ENCODE measurements at places on chromosomes 3 and 15.
A peak's percentile ranks its signal among the peaks of the same experiment; 100 is the strongest.

DNA sequence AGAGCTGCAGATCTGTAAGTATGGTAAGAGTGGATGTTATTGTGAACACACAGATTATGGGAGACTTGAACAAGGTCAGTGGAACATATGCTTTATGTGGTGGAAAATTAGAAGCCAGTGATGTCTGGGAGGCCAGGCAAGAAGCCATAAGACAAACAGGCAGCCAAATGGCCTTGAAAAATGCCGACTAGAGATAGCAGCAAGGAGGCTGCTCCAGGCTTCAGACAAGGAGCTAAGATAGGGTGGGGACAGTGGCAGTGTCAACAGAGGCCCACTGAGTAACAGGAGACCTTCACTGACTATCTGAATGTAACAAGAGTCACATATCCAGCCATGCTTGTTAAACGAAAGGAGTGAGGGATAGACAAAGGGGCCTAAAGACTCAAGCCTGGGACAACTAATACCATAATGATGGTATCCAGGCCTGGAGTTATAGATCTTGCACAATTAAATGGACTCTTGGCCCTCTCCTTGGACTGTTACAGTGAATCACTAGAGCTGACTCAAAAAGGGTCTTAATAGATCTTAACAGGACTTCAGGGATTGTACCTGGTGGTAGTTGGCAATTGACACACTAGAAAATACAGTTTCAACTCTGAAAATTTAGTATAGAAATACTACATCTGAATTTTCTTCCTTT, 50.6 kb downstream of the CFAP20DC start:
- DNase-seq: no peak

- peak; percentile 24 for DNase-seq
Observed at GRCh38 chr15:33132722-33133345, 61.7 kb downstream of the FMN1 start.

DNA sequence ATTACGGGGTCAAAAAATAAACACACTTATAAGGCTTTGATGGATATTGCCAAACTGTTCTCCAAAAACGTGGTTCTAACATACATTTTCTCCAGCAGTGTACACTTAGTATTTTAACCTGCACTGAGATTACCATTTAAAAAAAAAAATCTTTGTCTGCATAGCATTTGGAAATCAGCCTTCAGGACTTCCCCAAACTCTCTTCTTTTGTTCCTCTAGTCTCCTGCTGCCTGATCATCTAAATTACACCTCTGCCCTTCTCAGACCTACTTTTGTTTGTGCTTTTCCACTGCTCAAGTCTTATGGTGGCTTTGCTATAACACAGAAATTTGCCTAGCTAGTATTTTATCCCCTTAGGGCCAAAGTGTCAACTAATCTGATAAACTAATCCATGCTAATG, 3.8 kb downstream of the NCEH1 start:
- DNase-seq: no peak

GRCh38 chr15:93028111-93028631, 60.8 kb downstream of the RGMA start:
- DNase-seq: no peak

DNA sequence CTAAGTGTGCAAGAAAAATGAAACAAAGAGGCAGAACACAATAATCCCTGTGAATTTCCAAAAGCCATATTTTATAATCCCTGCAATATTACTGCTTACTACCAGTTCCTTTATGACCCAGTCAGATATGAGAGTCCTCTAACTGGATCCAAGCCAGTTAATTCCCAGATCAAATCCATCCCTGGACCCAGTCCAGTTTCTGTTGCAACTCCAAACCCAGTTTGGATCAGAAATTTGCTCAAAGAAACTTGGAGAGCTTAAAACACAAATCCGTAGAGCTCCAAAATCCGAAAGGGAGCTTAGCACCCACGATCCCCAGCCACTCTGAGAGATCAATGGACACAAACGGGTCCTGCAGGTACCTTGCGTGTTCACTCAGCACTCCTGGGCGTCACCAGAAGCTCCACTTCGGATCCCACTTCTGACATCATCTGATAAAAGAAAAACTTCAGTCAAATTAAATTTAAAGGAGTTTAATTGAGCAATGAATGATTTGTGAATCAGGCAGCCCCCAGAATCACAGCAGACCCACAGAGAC, 32.6 kb upstream of the THUMPD3 start:
- no peak for DNase-seq

DNA sequence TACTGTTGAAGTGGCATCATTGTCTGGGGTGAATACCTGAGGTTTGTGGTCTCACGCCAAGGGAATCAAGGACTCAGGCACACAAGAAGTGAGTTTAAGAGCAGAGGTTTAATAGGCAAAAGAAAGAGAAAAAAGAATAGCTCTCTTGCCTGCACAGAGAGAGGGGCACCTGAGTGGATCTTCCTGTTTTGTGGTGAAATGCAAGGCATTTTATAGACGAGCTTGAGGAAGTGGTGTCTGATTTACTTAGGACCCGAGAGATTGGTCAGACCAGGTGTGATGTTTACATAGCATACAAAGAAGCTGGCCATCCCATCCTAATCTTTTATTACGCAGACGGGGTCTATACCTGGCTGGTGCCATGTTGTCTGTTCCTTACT, 13.2 kb downstream of the CCR5 start:
- no peak for DNase-seq

DNA sequence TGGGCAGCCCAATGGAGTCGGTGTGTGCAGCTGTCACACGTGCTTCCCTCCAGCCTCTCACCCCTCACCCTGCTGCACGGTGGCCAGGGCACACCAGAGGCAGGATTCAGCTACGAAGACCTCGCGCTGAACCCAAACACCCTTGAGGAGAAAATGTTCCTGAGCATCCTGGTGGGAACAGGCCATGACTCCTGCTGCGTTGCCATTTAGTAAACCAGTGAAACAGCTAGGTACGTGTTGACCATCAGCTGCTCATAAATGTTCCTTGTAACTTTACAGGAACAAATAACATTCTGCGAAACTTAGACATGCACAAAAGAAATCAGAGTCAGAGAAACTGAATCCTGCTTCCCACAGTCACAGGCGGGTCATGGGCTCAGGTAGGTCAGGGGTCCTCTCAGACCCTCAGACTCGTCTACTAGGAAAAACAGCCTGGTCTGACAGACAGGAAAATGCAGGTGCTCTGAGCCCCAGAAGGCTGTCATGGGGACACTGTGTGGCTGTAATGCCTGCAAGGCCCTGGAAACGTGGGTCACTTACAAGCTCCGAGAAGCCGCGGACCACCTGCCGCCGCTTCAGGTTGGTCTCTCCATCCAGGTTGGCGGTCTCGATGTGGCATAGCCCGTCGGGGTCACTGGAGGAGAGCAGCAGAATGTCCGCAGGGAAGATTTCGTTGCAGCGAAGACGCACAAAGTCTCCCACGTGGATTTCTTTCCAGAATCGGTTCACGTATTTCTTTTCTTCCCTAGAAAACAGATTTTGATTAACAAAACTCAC, 82.5 kb downstream of the ATP10A start:
- DNase-seq: no peak

DNA sequence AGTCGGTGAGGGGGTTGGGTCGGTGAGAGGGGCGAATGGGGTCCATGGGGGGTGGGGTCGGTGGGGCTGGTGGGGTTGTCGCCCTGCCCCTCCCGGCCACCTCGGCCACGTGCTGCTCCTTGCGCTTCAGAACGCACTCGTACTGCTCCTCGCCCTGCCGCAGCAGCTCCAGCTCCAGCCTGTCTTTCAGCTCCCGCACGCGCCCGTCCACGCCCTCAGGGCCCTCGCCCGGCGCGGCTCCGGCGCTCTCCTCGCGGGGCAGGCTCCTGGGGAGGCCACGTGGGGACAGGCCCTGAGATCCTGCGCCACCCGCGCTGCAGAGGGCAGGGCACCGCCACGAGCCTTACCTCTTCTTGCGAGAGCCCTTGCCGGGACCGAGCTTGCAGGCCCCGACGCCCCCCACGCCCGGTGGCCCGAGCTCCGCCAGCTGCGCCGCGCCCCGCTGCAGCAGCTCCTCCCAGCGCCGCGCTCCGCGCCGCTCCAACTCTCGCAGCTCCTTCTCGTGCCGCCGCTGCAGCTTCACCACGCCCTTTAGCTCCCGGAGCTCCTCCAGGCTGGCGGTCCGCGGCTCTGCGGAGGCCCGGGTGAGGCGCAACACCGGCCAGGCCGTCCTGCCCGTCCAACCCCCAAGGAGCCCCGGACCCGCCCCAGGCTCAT, 8.2 kb upstream of the ANKRD63 start:
- no peak for DNase-seq

DNA sequence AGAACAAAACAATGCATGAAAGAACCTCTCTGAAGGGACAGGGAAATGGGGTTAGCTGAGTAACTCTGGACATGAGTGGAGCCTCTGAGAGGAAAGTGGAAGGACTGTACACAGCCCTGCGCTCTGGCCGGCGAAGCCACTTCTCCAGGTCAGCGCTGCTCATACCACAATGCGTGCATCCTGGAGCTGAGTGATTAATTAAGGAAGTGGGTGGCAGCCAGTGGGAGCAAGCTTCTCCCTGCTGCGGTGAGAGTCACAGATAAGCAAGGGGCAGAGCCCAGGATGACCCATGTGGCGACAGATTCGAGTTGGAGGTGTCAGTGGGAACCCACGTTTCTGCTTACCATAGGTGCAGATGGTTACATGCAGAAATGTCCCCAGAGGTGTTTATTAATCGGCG, 48.0 kb downstream of the KLF15 start:
- no peak for DNase-seq

- no peak for DNase-seq
Observed at GRCh38 chr15:43516185-43516584, 1.2 kb upstream of the MAP1A start.

- DNase-seq: peak; percentile 26
Observed at GRCh38 chr3:53712817-53713388, 133.3 kb downstream of the CHDH start.

- DNase-seq: no peak
Observed at GRCh38 chr15:70604666-70605315, 158.6 kb downstream of the UACA start.

GRCh38 chr15:80531796-80532195, 127.6 kb downstream of the ARNT2 start:
- no peak for DNase-seq

DNA sequence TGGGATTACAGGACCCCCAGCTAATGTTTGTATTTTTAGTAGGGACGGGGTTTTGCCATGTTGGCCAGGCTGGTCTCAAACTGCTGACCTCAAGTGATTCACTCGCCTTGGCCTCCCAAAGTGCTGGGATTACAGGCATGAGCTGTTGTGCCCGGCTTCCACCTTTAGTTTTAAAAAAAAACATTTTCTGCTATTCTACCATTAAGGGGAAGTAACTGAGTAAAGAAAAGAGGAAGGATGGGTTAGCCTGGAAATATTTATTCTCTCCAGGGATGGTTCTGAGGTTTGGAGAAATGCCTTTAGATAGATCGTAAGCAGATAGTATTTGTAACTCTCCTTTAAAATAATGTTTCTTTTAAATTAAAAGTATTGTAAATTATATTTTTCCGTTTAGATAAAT, 3.1 kb downstream of the AP4E1 start:
- DNase-seq: no peak

DNA sequence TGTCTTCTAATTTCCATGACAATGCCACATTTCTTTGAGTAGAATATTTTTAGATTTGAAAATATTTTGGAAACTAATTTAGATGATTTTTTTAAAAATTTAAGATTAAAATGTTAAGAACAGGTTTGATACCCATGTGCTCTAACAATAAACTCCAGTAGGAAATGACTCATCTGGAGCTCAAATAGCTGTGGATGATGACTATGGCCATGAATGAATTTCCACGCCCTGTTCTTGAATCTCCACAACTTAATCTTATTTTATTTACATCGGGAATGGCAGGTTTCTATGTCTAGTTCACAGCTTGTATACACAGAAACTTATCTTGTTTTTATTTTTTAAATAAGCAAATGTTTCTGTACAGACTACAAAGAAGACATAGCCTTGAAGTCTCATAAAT, 726.8 kb downstream of the NAALADL2 start:
- no peak for DNase-seq

GRCh38 chr3:15319575-15319974, 12.8 kb downstream of the SH3BP5 start:
- DNase-seq: no peak

GRCh38 chr3:152470095-152470494, 201.4 kb downstream of the MBNL1 start:
- DNase-seq: no peak

DNA sequence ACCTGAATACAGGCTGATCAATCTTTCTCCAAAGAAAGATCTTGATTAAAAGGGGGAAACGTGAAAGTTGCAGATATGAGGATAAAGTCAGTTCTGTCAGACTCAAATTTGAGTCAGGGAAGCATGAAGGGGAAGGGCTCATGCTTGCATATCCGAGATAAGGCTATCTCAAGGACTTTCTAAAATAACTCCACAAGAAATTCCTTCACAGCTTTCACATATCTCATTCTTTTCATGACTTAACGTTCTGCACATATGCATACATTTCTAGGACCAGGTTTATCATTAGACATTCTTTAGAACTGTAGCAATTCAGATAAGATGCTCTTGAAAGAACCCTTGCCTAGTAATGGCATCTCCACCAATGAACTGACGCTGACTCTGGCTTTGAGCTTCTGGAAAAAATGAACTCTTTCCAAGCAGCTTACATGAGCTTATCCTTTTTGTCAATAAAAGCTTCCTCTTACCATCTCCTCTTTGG, 15.9 kb downstream of the SH3GL3 start:
- no peak for DNase-seq

DNA sequence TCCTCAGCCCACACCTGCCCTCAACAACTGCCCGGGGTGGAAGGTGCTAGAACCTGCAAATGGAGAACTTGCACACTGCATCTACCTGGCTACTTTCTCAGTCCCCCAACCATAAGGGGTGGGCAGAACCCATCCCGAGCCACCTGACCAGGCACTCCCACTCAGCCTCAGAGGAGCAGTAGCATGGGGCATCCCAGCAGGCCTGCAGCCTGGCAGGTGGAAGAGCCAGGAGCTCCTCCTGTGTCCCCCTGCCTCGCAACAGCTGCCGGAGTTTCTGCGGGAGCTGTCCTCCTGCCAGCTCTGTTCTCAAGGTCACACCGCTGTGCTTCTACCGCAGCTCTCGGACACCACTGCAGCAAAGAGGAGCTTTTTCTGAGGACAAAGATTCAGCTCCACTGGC, 27.5 kb downstream of the RAB6B start:
- DNase-seq: no peak

GRCh38 chr3:119318876-119319275, 24.7 kb downstream of the ARHGAP31 start:
- no peak for DNase-seq

- DNase-seq: no peak
Observed at GRCh38 chr3:45683417-45684326, 5.5 kb upstream of the SACM1L start.

- no peak for DNase-seq
Observed at GRCh38 chr15:50075319-50075718, 43.7 kb downstream of the ATP8B4 start.

DNA sequence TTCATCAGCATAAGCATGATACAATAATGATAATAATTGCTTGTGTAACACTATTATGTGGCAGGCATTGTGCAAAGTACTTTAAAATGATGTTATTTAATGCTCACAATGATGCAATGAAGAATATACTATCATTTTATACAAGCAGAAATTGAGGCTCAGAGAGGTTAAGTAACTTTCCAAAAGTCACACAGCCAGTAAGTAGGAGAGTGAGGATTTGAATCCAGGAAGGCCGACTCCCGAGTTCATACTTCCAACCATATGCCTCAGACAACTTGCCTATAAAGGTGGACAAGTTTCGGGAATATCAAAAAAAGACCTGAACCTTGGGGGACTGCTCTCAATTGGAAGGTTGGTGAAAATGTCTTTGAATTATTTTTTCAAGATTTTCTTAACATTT, 19.9 kb downstream of the RARB start:
- DNase-seq: no peak
